MG63 (cell line): ENCODE measurements at places on chromosomes 3 and 15.

- DNase-seq = no peak
Observed at GRCh38 chr15:28264166-28264565, 57.8 kb downstream of the HERC2 start.

DNA sequence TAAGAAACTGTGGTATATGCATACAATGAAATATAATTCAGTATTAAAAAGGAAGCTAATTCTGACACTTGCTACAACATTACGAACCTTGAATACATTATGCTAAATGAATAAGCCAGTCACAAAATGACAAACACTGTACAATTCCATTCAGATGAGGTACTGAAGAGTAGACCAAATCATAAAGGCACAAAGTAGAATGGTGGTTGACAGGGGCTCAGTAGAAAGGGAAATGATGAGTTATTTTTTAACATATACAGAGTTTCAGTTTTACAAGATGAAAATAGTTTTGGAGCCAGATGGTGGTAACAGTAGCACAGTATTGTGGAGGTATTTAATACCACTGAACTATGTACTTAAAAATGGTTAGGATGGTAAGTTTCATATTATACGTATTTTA is 254.6 kb upstream of the RBMS3 start:
- DNase-seq = no peak

DNA sequence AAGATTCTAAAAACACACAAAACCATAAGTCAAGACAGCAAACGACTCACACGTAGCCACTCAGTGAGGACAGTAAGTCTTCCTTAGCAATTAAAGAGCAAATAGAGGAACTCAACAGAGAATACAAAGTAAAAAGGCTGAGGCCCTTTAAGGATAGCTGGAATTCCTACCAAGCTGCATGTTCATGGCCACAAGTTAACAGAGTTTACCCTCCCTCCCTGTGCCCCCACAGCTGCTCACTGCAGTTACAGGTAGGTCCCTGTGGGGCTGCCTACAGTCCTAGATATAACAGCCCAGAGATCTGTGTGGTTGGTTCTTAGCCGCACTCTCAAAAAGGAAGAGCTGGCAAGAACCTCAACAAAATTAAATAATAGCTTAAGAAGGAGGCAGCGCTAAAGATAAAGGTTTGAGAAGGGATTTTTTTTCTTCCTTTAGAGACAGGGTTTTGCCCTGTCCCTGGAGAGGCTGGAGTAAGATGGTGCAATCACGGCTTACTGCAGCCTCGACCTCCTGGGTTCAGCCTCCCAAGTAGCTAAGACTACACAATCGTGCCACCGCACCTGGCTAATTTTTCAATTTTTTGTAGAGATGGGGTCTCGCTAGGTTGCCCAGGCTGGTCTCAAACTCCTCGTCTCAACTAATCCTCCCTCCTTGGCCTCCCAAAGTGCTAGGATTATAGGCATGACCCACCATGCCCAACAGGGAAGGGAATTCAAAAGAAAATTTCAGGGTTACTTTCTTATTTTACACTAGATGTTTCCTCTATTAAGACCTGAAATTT is 19.3 kb downstream of the SFMBT1 start:
- DNase-seq = no peak

DNA sequence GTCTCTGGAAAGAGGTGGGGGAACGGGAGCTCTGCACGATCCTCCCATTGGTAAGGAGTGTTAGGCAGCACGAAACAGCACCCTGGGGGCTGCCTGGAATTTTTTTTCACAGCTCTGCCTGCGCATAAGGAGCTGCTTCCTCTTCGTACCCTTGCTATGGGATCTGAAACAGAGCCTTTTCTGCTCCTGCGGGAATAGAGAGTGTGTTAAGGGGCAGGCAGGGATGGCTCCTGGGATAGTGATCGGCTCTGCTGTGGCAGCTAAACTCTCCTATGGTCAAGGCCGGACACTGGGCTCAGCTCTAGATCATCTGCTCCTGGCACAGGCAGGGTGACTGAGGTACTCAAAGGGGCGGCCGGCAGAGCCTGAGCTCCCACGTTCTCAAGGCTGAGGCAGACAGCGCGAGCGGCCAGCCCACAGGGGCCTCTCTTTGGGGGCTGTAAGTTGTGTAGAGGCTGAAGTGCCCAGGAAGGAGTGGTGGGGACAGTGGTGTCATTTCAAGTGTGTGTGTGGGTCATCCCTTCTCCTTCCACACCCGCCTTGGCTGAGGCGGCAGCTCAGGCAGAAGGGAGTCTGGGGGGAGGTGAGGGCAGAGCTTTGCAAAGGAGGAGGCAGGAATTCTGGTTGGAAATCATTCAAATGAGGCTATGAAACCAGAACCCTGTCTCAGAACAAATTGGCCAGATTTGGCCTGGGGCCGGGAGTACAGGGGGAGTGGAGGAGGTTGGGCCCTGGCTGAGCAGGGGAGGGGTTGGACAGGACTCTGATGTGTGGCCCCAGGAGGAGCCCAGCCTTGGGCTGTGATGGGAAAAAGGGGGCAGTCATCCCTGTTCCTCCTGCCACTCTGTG is 31.0 kb downstream of the EPHB3 start:
- DNase-seq = no peak
